Nucleus accumbens (tissue), 56 donors: ENCODE measurements at places on chromosomes 1 and 21.

GRCh38 chr1:162942916-162943559 is 82.1 kb upstream of the CCDC190 start:
- no peak for DNase-seq

GRCh38 chr1:173448945-173449344 is 28.2 kb upstream of the PRDX6 start:
- no peak for DNase-seq

- no peak for DNase-seq
Measured at GRCh38 chr1:231523816-231524215, 4.7 kb upstream of the TSNAX start.

GRCh38 chr1:15956150-15956549 is 19.8 kb downstream of the ZBTB17 start:
- no peak for DNase-seq

DNA sequence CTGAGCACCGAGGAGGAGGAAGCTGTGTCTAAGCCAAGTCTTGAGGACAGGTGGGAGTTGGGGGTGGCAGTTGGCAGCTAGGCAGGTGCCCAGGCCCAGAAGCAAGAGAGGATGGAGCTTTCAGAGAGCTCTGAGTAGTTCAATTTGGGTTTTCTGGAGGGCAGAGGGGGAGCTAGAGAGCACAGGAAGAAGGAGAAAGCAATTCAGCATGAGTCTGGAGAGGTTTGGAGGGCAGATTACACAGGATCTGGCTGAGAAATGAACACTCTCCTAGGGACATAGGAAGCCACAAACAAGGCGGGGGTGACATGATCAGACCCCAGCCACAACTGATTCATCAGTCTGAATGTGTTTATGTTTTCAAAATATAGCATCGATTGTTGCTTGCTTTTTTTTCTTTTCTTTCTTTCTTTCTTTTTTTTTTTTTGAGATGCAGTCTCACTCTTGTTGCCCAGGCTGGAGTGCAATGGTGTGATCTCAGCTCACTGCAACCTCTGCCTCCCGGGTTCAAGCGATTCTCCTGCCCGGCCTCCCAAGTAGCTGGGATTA is 23.8 kb downstream of the PTPRF start:
- DNase-seq, result peak; percentile 20

DNA sequence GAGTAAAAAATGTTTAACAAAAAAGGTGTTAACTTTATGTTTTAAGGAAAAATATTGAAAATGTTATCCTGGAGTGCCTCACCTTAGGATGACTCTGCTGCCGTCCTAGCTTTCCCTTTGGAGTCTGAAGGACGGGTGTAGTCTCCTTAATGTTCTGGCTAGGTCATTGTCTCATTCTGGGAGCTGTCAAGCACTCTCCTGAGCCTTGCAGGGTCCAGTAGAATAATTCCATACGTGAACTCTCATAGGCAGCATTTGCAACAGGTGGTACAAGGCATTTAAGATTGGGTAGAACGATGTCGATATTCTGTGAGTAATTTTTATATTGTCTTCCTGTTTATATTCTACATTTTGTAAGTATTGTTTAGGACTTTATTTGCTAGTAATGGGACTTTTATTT is 283.6 kb upstream of the C1orf105 start:
- DNase-seq, result no peak

DNA sequence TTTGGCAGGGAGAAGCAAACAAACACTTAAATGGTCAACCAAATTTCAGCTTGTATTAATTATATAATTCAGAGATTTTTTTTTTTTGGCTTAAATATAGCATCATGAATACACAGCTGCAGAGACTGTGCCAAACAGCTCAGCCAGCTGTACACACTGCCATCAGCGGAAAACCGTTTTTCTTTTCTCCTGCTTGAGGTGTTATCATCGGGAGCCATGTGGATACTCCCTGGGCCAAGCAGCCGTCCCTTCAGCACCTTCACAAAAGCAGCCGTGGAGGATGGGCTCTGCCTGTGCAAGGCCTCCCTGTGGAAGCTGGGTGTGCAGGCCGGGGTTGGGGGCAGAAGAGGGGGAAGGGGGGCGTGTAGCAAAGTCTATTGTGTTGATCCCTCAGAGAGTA is 85.0 kb downstream of the NUF2 start:
- DNase-seq, result no peak

DNA sequence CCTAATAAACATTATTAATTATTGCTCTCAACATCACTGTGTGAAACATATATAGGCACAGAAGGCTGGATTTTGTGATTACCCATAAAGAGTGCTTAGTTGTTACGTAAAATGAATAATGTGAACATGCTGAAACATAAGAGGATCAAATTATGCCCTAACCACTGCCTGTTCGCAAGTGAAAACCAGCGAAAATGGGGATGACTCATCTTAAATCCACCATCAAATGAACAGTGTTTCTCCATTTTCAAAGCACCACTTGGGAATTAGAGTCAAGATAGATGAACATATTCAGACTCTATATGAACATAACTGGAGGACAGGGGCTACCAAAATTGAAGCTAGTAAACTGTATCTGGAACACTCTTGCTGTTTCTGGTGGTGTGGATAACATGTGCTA is 386.2 kb downstream of the HHIPL2 start:
- DNase-seq, result no peak

- DNase-seq, result no peak
Measured at GRCh38 chr1:70397013-70397412, 14.1 kb upstream of the CTH start.

- DNase-seq, result no peak
Measured at GRCh38 chr1:151475175-151475574, 15.9 kb upstream of the POGZ start.
